ENCODE measurements at places on chromosomes 1 and 21. TPM values are rescaled to one million over a fixed set of nuclear protein-coding genes. Genes with fewer than 3 reads are reported as not detected.

DNA sequence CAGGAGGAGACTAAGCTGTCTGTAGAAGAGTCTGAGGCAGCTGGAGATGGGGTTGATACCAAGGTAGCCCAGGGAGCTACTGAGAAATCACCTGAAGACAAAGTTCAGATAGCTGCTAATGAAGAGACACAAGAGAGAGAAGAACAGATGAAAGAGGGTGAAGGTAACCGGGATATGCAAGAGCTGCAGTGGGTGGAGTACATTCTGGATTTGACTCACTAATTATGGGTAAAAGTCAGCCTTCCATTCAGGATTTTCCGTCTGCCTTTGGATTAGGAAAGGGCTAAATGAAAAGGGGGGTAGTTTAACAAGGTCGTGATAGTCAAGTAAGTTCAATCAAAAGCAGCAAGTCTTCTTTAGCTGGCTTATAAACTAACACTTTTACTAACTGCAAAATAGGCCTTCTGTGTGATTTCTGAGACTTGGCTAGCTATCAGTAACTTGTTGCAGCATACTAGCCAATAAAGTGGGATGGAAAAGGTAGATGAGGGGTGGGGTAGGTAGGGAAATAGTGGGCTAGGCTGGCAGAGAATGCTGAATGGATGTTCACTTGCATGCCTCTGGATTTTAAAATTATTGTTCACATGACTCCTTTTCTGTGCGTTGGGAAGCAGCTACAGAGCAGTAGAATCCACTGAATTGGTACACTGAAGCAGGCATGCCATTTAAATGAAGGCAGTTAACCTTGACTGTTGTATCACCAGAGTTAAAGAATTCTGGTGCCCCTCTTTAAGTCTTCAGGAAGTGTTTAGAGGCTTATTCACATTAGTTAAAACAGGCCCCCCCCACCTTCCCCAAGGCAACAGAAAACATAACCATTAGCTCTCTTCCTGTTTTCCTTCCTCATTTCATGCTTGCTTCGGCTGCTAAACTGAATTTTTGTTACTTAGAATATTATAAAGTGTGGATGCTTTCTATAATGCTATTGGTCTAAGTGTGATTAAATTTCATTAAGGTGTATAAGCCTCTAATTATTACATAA is 15.4 kb downstream of the CCDC17 start:
- no peak for DNase-seq

Gene MTF1
- polyA plus RNA-seq: 4.0 TPM

DNA sequence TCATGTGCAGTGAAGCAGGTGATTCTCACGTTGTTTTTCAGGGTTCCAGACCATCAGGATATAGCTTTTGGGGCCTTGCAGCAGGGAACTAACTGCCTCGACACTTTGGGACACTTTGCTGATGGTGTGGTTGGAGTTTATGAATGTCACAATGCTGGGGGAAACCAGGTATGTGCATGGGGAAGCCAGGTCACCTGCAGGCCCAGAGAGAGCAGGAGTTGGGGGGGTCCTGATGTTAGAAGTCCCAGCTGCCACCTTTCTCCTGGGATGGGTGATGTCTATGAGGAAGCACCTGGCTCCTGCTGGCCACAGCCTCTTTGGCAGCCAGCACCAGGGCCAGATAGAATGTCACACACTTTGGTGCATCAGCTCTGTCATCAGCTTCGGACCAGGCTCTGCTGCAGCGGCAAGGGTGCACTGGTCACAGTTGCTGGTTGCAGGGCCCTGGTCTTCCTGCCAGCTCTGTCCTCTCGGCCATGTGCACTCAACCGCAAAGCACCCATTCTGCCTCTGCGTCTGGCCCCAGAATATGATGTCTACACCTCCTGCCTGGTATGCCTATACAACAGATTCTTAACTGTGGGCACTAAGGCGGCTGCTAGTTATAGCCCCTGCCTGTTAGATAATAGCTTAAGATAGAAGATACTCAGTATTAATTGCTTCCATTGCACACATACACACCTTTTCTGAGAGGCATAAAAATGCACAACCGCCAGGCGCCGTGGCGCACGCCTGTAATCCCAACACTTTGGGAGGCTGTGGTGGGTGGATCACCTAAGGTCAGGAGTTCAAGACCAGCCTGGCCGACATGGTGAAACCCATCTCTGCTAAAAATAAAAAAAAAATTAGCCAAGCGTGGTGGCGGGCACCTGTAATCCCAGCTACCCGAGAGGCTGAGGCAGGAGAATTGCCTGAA is 160.7 kb downstream of the PGBD5 start:
- no peak for DNase-seq

Gene LRRC53
- not detected for polyA plus RNA-seq

Gene COA6
- polyA plus RNA-seq: 133 TPM

DNA sequence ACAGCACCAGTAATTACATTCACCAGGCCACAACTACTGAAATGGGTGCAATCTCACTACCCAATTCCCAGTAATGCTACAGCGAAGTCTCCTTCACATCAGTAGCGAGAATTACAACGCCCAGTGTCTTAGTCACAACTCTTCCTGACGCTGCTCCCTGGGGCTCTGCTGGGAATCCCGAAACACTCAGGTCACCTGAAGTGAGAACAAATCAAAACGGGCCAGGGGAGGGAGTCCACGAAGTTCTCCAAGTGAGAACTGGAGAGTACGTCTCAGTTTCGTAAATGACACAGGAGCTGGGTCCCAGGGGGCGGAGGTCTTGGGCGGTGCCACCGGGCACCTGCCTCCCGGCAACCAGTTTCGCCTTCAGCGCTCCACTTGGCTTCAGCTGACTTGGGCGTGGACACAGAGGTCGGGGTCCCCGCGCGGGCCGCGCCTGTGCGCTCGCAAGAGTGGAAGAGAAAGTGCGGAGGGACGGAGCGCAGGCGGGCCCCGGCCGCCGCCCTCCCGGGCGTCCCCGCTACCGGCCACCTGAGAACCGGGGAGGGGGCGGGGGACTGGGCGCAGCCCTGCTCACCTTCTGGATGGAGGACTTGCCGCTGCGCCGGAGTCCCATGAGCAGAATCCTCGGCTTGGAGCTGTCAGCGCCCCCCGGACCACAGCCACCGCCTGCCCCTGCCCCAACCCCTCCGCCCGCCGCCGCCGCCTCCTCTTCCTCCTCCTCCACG is 575 bp downstream of the RRAGC start:
- DNase-seq: peak; percentile 15

GRCh38 chr1:113976609-113977278 is 2.5 kb upstream of the OLFML3 start:
- peak; percentile 12 for DNase-seq

DNA sequence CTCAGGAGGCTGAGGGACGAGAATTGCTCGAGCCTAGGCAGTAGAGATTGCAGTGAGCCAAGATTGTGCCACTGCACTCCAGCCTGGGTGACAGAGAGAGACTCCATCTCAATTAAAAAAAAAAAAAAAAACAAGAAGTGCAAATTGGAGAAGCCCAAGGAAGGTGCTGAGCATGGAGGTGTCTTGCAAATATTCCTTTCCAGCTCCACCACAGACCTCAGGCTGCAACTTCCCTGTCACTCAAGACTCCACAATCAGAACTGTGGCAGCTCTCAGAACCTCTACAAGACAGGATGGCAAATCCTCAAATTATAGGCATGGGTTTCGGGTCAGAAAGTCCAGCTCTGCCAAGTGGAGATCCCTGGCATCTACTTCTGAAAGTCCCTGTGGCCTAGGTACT is 104.4 kb upstream of the TIAM1 start:
- no peak for DNase-seq

Gene TSPAN1
- 2.1 TPM for polyA plus RNA-seq

- DNase-seq: no peak
Observed at GRCh38 chr1:31576743-31577455, 584 bp downstream of the TINAGL1 start.

GRCh38 chr21:29025328-29025713 is 853 bp downstream of the USP16 start:
- no peak for DNase-seq

DNA sequence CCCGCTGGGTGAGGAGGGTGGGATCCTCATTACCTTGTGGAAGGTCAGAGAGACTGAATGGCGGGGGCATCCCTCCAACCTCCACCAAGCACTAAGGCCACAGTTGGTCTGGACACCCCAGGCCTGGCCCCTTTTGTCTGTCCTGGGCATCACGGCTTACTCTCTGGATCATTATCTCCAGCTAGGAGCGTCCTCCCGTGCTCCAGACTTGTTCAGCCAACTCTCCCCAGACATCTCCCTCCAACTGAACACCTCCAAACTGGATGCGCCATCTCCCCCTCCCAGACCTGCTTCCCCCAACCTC is 7.3 kb upstream of the GJB5 start:
- DNase-seq: no peak

DNA sequence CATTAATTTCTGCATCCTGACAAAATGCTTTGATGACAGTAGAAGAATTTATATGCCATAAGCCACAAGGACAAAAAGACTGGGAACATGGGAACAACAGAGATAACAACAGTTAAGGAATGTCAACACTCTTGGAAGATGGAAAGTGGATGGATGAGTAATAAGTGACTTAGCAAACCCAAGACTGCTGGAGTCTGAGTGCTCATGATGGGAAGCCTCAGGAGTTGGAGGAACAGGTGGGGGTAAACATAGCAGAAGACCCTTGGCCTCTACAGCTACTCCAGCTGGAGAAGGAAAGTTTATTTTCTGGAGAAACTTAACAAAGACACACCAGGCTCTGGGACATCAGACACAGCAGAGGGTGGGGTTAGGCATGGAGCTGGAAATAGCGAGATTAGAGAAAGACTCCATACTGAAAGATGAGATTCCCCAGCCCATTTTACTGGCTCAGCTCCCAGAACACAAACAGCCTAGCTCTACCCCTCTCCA is 13.6 kb downstream of the G0S2 start:
- DNase-seq: peak; percentile 38

- DNase-seq: no peak
Observed at GRCh38 chr1:231800108-231800507, 173.5 kb downstream of the DISC1 start.

DNA sequence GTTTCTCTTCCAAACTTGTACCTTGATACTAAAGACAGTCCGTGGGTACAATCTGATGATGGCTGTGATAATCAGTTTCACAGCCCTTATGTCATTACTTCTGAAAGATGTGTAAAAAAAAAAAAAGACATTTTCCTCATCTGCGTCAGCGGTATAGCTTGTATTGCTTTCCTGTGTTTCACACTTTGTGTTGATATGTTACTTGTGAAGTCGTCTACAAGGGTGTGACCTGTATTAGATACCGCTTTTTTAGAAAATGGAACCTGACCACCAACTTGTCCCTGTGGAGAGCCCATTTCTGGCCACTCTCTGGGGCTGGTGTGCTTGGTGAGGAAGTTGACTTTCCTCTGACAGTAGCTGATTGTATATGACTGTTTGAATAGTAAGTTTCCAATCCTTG is 50.5 kb downstream of the PEX14 start:
- DNase-seq: no peak

Gene FLAD1
- polyA plus RNA-seq: 34.1 TPM

DNA sequence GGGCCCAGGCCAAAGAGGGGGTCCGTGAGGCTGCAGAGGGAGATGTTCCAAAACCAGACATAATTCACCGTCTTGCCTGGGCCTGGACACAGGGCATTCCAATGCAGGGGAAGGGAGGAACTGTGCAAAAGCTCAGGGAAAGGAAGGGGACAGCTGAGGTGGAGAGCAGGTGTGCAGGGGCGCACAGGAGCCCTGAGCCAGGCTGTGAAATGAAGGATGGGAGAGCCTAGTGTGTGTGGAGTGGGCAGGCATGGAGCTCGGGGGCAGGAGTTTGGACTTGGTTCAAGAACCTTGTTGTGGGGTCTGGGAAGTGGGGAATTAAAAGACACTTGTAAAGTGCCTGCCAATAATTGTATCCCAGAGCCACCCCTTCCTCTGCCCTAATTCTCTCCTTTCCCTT is 2.3 kb downstream of the TNNI1 start:
- DNase-seq: no peak
